ENCODE measurements at places on chromosomes 12 and 14. TPM values are rescaled to one million over a fixed set of nuclear protein-coding genes. Genes with fewer than 3 reads are reported as not detected.

WSCD2 gene
- not detected for polyA plus RNA-seq

CLEC12A gene
- not detected for polyA plus RNA-seq

GRCh38 chr12:8912914-8913313, 1.4 kb upstream of the PHC1 start:
- no peak for DNase-seq

- no peak for DNase-seq
Observed at GRCh38 chr12:112307317-112308011, 74.8 kb downstream of the HECTD4 start.

- no peak for DNase-seq
Observed at GRCh38 chr12:123621619-123622530, 11.6 kb downstream of the EIF2B1 start.

- no peak for DNase-seq
Observed at GRCh38 chr12:1881301-1881700, 37.2 kb downstream of the CACNA2D4 start.

PLCZ1 gene
- polyA plus RNA-seq = not detected

DNA sequence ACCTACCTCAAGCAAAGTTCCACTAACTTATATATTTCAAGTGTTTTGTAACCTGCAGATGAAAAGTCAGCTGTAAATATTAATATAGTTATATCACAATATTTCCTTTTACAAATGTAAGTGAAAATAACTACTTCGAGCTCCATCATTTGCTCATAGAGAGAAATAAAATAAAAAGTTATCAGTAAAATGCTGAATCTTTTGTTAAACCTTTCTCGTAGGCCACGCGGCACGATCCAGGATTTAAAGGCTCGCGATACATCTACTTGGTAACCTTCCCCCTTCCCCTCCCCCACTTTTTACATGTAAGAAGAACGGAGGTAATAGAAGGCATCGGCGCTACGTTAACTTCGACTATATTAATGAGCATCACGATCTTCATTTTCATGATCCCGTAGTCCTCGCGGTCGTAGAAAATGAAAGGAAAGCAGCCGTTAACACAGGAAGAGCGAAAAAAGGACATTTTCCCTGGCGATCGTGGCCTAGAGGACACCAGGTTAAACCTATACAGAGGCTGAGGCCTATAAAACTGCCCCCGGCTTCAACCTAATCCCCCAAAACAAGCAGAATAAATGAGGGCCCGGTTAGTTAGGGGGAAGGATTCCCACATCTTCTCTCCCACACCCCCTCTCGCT, 508 bp downstream of the HNRNPC start:
- DNase-seq = peak; percentile 65

GALNT8 gene
- polyA plus RNA-seq = not detected

TEX52 gene
- not detected for polyA plus RNA-seq

SRGAP1 gene
- polyA plus RNA-seq = 10.2 TPM

- no peak for DNase-seq
Observed at GRCh38 chr14:74913393-74913910, 9.6 kb downstream of the RPS6KL1 start.

ADIPOR2 gene
- polyA plus RNA-seq = 18.4 TPM

GRCh38 chr12:129276361-129277060, 423.2 kb downstream of the GLT1D1 start:
- DNase-seq = no peak

DNAH10 gene
- 0.22 TPM for polyA plus RNA-seq

GRCh38 chr14:90487031-90487430, 90.2 kb downstream of the CALM1 start:
- DNase-seq = no peak

DNA sequence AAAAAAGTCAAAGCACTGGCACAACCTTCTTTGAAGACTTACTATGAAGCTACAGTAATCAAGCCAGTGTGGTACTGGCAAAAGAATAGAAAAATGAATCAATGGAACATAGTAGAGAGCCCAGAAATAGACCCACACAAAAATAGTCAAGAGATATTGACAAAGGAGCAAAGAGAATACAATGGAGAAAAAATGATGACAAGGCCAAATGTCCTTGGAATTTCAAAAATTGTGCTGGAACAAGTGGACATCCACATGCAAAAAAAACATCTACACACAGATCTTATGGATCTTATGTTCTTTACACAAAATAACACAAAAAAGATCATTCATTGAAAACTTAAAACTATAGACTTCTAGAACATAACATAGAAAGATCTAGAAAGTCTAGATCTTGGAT, 1379.7 kb upstream of the SEL1L start:
- DNase-seq = no peak

AREL1 gene
- 34.4 TPM for polyA plus RNA-seq

KRT73 gene
- polyA plus RNA-seq = not detected
